ENCODE measurements at places on chromosomes 13 and 19. TPM values are rescaled to one million over a fixed set of nuclear protein-coding genes. Genes with fewer than 3 reads are reported as not detected.

The TECR gene
- total RNA-seq, result 230 TPM

The OR7A17 gene
- not detected for total RNA-seq

The KCNRG gene
- not detected for total RNA-seq

DNA sequence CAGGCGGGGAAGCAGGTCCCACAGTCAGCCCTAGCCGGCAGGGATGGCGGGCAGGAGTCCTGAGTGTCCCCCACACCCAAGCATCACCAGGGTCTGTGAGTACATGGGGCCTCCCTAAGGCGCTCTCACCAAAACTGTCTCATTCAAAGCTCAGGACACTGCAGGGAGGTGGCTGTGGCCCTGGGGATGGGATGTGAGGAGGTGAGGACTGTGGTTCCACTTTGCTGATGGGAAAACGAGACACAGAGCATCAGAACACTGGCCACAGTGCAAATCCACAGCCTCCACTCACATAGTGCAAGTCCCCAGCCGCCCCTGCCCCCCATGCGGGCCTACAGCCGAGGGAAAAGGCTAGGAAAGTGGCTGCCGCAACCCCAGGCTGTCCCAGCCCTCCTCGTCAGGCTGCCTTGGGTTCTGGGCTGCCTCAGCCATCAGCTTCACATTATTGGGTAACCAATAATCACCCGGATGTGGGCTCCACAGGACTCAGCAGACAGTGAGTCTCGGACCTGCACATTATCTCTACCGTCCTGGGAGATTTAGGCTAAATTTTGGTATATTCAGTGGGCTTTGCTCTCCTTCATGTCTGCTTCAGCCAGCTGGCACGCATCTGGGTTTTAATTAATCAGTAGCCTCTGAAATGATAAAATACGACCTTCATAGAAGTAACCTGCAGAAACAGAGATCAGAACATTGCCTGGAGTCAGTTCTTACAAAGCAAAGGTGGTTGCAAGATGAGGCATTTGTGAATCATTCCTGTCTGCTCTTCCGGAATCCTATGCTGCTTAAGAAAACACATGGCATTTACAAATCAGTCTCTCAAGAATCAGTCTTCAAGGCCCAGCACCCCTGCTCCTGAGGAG lies 77.0 kb downstream of the SOX1 start:
- no peak for DNase-seq

DNA sequence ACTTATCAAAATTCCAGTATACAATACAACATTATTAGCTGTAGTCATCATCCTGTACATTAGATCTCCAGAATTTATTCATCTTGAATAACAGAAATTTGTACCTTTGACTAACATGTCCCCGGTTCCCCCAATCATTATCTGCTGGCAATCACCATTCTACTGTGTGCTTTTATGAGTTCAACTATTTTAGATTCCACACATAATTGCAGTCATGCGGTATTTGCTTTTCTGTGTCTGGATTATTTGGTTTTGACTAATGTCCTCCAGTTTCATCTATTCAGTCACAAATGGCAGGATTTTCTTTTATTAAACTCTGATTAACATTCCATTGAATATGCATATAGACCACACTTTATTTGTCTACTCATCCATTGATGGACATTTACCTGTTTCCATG lies 530.7 kb upstream of the SLITRK1 start:
- DNase-seq, result no peak

Measured in dorsolateral prefrontal cortex (tissue), 122 donors.